ENCODE measurements at places on chromosomes 4 and X.
A peak's percentile ranks its signal among the peaks of the same experiment; 100 is the strongest.

GRCh38 chrX:125029131-125029530 lies 290.5 kb upstream of the TEX13C start:
- no peak for DNase-seq

DNA sequence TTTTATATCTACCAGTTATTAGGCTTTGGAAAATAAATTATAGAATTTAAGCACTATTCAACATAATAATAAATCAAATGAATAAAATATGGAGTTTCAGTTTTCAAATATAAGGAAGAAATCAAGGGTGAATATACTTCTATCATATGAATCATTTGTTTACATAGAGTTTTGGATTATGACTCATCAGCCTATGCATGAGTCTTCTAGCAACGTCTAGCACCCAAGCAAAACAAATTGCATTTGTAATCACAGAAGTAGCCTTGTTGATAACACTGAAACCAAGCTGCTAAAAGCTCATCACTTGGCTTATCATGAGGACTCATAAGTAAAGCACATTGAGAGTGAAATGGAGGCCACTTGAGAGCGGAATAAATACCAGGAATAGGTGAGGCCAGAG lies 434.6 kb downstream of the PCDH11X start:
- no peak for DNase-seq

DNA sequence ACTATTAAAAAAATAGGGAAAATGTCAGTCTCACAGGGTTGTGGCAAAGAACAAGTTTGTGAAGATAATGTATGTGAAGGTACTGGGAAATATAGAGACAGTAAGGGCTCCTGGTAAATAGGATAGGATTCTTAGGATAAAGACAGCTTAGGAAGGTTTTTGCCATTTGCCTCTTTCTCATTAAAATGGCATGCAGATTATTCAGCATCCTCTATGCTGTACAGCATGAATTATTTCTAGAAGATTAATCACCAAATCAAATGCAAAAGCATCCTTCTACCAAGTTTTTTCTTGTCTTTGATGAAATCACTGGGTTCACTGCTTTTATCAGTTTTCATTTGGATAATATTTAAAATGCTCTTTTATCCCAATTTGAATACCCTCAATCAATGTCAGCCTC lies 142.8 kb downstream of the NDST3 start:
- DNase-seq: no peak

DNA sequence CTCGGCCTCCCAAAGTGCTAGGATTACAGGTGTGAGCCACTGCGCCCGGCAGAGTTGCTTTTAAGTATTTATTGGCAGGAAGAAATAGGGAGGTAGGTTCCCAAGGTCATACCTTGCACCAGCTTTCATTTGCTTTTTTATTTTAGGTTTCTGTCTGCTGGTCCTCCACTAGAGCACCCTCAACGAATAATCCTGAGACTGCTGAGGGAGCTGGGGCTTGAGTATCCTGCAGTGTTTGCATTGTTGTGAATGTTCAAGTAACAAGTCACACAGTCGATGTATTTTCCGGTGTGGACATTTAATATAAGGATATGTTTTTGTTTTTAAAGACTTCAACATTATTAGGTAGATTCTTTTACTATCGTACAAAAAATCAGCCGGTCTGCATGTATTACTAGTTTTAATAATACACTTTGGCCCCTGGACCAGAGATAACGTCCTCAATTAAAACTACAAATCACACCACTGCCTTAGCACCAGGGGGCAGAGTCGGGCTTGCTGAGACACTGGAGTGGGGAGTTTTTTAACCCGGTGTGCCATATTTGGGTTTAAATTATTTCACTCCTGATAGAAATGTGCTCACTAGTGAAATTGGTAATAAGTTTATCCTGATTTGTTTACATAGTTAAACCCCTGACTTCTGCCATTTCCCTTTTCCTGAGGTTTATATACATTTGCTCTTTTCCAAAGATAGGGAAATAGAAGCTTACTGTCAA lies 11.6 kb downstream of the SMIM20 start:
- DNase-seq: peak; percentile 16

DNA sequence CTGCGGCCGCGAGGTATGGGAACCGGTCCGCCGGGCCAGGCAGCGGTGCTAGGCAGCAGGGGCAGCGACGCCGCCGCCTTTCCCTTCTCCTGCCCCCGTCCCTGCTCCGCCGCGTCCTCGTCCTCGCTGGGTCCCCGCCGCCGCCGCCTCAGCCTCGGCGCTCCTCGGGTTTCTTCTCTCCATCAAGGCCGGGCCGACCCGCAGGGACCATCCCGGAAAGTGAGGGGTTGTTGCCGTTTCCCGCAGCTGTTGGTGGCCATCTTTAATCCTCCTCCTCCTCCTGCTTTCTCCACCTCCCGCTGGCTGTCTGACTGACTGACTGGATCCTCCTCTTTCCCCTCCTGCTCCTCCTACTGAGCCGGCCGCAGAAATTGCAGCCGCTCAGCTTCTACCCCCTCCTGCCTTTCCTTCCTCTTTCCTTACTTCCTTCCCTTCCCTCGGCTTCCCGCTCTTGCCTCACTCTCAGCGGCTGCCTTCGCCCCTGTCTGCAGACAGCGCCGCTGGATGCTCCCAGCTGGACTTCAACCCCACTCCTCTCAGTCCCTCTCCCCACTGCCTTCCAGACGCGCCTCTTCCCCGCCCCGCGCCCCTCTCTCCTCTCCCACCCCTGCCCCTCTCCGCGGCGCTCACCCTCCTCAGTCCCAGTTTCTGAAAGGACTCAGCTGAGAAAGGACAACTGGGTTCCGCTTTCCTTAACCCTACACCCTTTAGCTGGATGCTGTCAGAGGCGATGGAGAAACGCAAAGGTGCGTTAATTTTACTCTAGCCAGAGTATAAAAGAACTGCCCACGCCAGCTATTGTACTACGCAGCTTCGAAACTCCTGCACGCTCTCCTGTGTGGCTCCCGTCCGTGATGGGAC lies at the start of gene WDFY3:
Gene WDFY3, minus strand, starts transcription at position 309 of the 861 bp plus-strand sequence. CDS start 106,099 bp downstream, outside the sequence.
- peak; percentile 2 for DNase-seq

DNA sequence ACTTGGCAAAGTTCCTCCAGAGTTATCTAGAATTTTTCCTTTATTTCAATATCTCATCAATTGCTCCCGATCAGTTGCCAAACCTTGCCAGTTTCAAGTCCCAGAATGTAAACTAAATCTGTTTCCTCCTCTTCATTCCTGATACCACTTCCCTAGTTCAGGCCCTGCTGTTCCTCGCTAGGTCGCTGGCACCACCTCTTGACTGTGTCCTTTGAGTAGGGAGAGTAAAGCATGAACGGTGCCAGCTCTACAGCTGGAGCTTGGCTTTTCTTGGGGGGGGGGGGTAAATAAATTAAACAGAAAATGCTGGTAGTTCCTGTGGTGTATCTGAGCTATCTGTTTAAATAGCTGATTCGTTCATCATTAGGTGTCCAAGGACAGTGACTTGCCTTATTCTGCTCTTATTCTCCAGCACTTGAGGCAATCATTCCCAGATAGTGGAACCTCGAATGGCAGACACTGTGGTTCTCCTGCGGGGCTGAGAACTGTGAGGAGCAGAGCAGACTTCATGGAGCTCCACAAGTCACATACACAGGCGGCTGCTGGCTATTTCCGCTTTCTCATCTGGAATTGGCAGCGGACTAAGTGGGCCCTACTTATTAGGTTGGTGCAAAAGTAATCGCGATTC lies 168.3 kb upstream of the FAT1 start:
- no peak for DNase-seq

DNA sequence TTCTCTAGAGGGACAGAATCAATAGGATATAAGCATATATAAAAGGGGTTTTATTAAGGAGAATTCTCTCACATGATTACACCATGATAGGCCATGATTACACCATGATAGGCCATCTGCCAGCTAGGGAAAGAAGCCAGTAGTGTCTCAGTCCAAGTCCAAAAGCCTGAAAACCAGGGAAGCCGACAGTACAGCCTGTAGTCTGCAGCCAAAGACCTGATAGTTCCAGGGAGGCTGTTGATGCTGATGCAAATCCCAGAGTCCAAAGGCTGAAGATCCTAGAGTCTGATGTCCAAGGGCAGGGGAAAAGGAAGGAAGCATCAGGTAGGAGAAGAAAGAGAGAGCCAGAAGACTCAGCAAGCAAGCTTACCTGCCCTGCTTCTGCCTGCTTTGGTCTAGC lies 411.3 kb upstream of the EMCN start:
- DNase-seq: no peak

GRCh38 chr4:142238589-142238988 lies 602.2 kb downstream of the IL15 start:
- no peak for DNase-seq

- no peak for DNase-seq
These were observed 197.9 kb downstream of the MGST2 start for GRCh38 chr4:139863531-139863930.

DNA sequence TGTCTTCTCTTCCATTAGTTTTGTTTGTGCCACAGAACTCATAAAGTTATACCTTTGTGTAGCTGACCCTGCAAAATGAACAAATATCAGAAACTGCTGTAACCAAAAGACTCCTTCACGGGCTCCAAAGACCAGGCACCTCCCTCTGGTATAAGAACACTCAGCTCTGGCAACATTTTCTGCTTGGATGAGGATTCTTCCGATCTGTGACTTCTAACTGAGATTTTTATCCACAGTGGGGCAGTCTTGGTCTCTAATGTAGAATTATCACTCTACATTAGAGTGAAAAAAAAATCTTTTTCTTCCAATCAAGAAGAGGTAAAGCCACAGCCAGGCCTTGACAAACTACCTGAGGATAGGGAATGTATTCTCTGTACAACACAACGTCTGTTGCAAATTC lies 38.5 kb upstream of the PRSS48 start:
- DNase-seq: no peak

DNA sequence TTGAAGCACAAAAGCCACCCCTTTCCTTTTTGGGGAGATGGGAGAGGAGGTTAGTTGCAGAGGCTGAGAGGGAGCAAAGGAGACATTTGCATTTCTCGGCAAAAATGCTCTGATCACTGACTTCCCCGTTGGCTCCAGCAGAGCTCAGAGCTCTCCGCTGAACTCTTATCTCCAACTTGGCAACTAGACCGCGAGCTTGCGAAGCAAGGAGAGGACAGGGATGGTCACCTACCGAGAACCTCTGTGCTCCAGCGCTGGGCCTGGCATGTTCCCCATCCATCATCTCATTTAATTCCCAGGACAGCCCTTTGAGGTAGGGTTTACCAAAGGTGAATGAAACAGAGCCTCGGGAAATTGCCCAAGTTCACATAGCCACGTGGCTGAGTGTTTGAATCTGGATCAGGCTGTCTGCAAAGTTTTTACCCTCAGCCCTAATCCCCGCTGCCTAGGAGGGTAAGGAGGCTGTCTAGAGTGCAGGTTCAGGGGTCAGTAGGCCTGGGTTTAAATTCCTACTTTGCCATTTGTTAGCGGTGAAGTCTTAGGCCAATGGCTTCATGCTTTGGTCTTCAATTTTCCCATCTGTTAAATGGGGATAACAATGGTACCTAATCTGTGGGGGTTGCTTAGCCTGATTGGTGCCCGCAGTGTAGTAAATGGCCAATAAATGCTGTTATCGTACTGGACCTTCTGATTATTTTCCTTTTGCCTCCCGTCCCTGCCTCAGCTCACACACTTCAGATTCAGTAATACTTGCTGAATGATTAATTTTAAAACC lies 3.8 kb upstream of the CITED1 start:
- DNase-seq: no peak

All from CD4-positive, alpha-beta T cell treated with Interleukin-2 at 100 ng/mL for 4 hours (primary cell).